Left cardiac atrium (tissue), 4 donors: ENCODE measurements at places on chromosomes 3 and 15. TPM values are rescaled to one million over a fixed set of nuclear protein-coding genes. Genes with fewer than 3 reads are reported as not detected.
A peak's percentile ranks its signal among the peaks of the same experiment; 100 is the strongest.

GRCh38 chr3:193921465-193921864 lies 214.5 kb upstream of the HES1 start:
- no peak for DNase-seq

- no peak for DNase-seq
These were observed 463.3 kb upstream of the CCDC54 start for GRCh38 chr3:106913966-106914365.

The FBXO22 gene
- total RNA-seq = 17.3 TPM

GRCh38 chr3:177525987-177526712 lies 328.9 kb upstream of the TBL1XR1 start:
- DNase-seq = no peak

The SAMMSON gene
- not detected for total RNA-seq

- no peak for DNase-seq
These were observed 10.7 kb downstream of the CHST14 start for GRCh38 chr15:40481341-40482074.

The SCN11A gene
- total RNA-seq = not detected

- no peak for DNase-seq
These were observed 31.0 kb downstream of the CPA3 start for GRCh38 chr3:148896062-148896461.

The CCDC80 gene
- 233 TPM for total RNA-seq

GRCh38 chr3:13325892-13326443 lies 94.2 kb downstream of the NUP210 start:
- no peak for DNase-seq

GRCh38 chr3:133874344-133874743 lies 21.3 kb downstream of the RAB6B start:
- DNase-seq = no peak

DNA sequence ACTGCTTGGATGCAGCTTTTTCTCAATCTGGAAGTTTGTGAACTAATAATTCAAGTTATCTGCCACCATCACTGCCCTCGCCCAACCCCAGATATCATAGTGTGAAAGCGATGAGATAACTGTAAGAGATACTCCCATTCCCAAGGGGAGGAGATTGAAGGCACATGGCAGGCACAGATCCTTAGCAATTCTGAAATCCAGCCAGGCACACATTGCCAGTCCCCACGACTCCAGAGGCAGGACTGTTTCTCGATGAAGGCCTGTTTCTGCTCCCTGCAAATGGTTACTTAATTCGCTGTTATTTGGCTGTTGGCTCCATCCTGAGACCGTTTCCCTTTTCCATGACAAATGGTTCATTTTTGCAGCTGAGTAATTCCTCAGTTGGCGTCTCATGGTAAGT lies 63.2 kb upstream of the NEDD4 start:
- no peak for DNase-seq

The LDHAL6B gene
- not detected for total RNA-seq

- DNase-seq = no peak
These were observed 11.6 kb downstream of the ADAMTS17 start for GRCh38 chr15:100330221-100330620.

The LRTM1 gene
- not detected for total RNA-seq

The OXTR gene
- total RNA-seq = 0.59 TPM

The SCAANT1 gene
- total RNA-seq = not detected

The CCK gene
- not detected for total RNA-seq

The EIF4E3 gene
- total RNA-seq = 45.8 TPM

The DNAH12 gene
- total RNA-seq = not detected

The HHATL gene
- 431 TPM for total RNA-seq

The CCDC12 gene
- total RNA-seq = 24.2 TPM

- DNase-seq = no peak
These were observed 45.0 kb downstream of the ACAN start for GRCh38 chr15:88848203-88848602.

GRCh38 chr3:61315871-61316270 lies 64.6 kb upstream of the FHIT start:
- peak; percentile 16 for DNase-seq

- DNase-seq = peak; percentile 26
These were observed 76.6 kb upstream of the SNRPN start for GRCh38 chr15:24878153-24878552.

DNA sequence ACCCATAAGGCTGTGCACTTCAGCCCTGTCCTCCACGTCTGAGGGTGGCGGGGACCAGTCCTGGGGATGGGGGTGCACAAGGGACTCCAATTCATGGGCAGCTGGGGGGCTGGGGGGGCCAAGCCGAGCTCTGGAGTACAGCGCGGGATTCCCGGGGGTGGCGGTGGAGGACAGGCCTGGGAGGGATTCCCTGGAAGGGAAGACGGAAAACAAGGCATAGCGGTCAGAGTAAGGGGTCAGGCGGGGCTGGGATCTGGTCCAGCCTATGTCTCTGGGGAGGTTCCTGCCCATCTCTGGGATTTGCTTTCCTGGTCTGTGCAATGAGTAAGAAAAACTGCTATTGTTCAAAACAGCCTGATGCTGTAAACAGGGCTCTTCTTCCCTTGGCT lies 8.1 kb upstream of the IGDCC3 start:
- DNase-seq = peak; percentile 55

The UBA7 gene
- total RNA-seq = 31.0 TPM

DNA sequence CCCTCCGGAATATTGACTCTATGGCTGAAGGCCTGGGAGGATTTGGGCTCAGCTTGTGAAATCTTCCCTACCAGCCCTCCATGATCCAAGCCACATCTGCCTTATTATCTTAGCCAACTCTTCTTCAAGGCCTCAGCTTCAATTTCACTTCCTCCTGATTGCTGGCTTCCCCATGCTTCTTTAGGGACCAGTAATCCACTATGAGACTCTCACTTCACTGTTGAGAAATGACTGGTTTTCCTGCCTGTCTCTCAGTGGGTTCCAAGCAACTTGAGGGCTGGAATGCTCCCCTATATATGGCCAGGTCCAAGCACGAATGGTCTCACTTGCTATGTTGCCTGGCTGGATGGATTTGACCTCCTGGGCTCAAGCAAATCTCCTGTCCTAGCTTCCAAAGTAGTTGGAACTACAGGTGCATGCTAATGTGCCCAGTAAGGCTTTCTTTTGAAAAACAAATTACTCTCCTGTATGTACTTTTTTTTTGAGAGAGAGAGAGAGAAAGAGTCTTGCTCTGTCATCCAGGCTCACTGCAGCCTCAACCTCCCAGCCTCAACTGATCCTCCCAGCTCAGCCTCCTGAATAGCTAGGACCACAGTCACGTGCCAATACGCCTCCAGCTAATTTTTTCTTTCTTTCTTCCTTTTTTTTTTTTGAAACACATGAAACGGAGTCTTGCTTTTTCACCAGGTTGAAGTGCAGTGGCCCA lies 7.9 kb upstream of the PIK3CB start:
- DNase-seq = no peak

The AHSG gene
- 0.15 TPM for total RNA-seq

The LRRN1 gene
- 0.32 TPM for total RNA-seq

DNA sequence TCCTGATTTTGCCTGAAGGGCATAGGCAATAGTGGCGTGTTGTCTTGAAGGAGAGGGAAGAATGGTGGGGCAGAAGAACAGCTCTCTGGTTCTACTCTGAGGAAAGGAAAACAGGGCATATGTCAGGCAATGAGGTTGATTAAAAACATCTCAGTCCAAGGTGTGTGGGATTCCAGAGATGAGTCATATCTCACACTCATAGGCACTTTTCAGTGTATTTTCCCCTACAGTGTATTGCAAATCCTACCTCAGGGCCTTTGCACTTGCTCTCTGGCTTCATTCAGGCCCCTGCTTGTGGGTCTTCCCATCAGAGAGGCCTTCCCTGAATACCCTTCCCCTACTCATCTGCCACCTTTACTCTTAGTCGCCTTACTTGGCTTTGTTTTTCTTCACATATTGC lies 107.8 kb downstream of the SLCO3A1 start:
- no peak for DNase-seq

DNA sequence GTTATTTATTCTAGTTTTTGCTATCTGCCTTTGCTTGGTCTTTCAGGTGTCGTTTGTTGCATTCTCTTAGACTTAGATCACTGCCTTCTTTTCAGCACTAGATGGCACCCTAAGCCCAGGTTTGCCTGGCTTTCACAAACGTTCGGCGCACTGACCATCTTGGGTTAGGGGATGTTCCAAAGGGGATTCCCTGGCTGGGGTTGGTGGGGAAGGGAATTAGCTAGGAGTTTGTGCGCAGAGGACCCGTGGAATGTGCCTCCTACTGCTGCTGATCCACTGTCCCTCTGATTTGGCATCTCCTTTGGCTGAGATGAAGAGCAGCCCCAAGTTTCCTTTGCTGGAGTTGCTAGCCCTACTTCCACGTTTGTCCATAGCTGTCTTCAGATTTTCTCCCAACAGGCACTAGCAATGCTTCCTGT lies 33.9 kb downstream of the PFN2 start:
- DNase-seq = peak; percentile 29

GRCh38 chr3:46168583-46169345 lies 39.3 kb downstream of the CCR1 start:
- no peak for DNase-seq

DNA sequence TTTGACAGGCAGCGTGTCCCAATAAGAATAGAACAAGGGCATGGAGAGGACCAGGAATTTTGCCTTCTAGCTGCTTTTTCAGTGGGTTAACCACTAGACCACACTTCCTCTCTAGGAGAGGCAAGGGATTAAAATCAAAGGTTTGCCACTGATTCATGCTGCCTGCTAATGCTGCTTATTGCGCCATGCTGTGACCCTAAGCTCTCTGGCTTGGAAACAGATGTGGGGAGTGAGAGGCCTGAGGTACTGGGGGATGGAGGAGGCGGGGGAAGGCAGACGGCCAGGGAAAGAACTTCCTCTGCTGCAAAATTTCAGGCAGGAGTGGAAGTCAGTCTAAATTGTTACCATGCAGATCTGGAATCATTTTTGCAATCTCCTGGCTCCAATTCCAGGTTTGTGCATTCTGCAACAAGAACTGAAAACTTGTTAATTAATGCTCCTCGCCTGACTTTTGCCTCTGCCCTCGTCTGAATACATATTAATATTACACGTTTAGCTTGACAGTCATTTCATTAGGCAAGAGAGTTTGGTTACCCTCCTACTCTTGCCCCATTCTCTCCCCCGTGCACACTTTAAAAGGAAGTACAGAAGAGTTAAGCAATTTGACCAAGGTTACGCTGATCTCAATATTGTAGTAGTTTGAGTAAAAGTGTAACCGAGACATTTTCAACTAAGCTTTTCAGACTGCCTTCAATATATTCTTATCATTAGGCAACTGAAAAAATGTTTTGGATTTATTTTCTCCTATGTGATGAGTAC lies 121.7 kb upstream of the SPRED1 start:
- peak; percentile 82 for DNase-seq

GRCh38 chr3:30353711-30354467 lies 252.5 kb upstream of the TGFBR2 start:
- no peak for DNase-seq

- DNase-seq = no peak
These were observed 41.3 kb upstream of the ROBO1 start for GRCh38 chr3:79809106-79809505.

The NPTN gene
- 175 TPM for total RNA-seq

- no peak for DNase-seq
These were observed 147.5 kb upstream of the STRIT1 start for GRCh38 chr3:155441026-155441425.

The LARP6 gene
- 34.4 TPM for total RNA-seq

DNA sequence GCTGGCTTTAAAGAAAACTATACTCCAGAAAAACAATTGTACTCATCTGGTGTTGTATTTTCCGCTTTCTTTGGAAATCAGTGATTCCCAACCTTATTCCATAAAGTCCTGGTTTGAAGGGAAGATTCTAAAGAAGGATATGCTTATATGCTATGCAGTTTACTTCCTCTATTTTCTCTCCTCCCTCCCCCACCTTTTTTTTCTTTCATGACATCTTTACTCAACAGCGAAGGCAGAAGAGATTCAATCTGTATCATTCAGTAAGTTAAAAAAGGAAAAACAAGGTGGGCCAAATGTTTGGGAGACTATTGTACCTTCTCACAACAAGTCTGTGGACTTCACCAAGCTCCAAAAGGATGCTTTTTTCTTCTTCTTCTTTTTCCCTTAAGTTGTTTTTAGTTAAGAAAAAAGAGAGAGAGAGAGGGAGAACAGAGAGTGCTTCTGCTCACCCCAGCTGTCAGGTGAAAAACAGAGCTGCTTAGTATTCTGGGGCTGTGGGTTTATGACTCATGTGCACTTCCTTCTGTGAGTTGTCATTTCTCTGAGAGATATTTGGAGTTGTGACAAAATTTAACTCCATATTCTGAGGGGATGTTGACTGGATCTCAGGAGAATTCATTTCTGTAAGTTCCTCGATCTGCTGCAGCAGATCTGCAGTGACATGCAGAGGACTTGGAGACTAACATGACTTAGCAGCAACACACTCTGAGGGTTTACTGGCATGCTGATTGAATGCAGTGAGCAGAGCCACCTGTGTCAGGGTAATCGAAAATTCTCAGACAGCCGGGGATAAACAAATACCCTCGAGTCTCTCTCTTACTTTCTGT lies 70.7 kb downstream of the SSR3 start:
- no peak for DNase-seq

The GYG1 gene
- total RNA-seq = 125 TPM
